Epithelial cell of prostate (primary cell): ENCODE measurements at places on chromosomes 13 and 19.

- DNase-seq = no peak
These were observed 512.1 kb downstream of the IRS2 start for GRCh38 chr13:109274188-109274821.

DNA sequence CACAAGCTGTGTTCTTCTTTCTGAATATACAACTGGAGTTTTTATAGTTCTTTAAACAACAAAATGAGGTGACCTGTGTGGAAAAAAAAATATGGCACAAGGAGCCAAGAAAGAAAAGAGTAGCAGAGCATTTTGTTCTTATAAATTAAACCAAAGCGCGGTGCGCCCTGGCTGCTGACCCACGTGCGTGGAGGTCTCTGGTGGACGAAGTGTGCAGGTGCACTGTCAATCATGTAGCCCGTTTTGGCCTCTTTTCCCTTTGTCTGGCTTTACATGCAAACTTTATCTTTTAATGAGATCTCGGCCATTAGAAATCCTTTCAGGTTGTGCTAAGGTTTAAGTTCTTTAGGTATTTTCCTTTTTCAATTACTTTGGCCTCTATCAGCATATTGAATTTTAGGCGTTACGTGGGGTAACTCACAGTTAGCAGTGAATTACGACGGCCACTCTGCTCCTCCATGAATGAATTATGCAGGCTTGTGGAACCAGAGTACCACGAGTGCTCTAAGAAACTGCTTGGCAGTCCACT is 443.9 kb upstream of the SLC10A2 start:
- no peak for DNase-seq

- peak; percentile 37 for DNase-seq
These were observed 10.5 kb downstream of the MTMR6 start for GRCh38 chr13:25276748-25277147.

DNA sequence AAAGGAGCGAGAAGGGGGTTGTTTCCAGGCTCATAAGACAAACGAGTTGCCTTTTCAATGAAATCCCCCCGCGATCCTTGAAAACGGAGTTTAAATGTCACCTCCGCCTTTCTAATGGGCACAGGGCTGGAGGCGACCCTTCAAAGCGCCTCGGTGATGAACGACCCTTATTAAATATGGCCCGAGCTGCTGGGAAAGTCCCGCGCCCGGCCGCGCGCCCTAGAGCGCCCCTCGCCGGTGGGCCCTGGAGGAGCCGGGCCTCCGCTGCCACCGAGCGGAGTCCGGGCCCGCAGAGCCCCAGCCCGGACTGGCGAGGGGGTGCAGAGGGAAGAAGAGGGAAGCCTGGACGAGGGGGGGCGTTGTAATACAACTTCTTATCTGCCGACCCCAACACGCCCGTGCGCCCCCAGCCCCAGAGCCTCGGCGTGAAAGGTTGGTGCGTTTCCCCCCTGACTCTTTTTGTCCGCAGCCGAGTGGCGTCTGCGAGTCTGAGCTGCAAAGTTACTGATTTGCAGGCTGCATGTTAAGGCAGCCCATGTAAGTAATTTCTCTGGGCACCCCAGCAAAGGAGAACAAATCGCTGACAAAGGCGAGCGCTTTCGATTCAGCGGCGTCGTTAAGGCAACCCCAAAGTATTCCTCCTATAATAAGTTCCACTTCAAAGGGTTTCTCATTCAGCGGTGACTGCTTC is 11.9 kb downstream of the ZIC5 start:
- DNase-seq = no peak

DNA sequence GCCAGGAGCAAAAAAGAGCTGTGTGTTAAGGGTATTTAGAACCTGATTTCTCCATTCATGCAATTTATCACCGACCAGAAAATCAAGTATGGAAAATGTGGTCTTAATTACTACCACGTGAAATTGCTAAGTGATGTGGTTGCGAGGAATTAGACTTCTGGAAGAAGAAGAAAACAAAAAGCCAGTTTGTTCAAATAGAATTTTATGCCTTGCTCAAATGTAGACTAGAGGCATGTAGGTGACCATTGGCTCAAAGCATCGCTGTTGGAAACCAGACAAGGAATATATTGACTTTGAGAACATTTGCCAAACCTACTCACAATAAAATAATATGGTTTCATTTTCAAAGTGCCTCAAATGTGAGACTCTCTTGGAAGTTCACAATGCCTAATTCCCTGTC is 57.3 kb upstream of the LRCH1 start:
- DNase-seq = no peak
